NCI-H1105 treated with DMSO at 0.1 percent for 48 hours (cell line): ENCODE measurements at places on chromosomes 12 and 14.

- no peak for DNase-seq
Measured at GRCh38 chr14:68160779-68161546, 341.4 kb downstream of the RAD51B start.

DNA sequence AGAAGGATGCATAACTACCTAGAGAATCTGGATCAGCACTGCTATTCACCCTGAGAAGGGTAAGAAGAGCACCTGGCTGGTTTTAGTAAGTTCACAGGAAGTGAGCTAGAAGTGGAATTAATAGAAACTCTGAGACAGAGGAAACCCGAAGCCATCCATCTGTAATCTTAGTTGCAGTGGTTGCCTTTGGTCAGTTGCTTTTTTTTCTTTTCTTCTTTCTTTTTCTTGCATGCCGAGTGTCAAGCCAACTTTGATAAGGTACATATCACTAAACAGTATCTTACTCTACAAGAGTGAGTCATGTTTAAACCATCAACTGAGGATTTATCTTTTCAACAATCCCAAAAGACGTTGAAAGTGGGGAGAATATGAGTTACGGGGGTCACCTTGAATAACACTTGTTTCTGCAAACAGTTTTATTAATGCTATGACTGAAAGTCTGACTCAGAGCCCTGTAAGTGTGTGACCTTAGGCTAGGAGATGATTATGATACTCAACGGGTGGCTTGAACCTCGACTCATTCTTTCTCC, 26.7 kb downstream of the C12orf75 start:
- DNase-seq, result no peak

- no peak for DNase-seq
Measured at GRCh38 chr12:104296718-104297117, 6.8 kb upstream of the EID3 start.

- no peak for DNase-seq
Measured at GRCh38 chr12:65827342-65827741, 3.1 kb downstream of the HMGA2 start.

DNA sequence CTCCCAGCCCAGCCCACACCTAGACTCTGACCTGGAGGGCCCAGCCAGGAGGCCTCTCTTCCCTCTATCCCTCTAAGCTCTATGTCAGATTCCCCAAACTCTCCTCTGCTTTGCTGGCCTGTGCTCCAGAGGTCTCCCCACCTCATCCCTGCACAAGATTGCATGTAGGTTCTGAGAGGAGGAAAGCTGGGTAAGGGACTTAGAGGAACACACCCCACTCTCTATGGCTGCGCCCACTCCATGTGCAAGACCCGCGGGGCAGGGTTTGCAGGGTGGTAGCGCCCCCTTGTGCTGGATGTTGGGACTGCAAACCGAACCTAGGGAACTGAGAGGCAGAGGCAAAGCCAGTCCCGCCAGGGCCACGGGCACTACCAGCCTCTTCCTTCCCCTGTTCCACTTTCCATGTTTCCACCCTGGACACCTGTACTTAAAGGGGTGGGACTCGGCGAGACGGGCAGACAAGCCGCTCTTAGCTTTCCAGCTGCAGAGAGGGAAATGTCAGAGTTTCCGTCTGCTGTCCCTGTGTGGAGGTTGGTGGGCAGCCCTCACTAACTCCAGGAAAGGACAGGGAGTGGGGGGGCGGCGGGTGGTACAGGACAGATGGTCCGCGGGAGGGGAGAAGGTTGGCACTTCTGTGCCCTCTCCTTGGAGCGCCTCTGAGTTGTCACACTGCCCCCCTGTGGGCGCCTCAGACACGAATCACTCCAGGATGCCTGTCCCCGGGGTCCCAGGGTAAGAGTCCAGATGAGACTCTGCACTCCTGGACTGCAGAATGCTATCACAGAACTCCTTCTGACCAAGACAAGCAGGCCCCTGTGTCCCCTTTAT, 16.8 kb downstream of the MMP14 start:
- peak; percentile 79 for DNase-seq

GRCh38 chr12:51372021-51372420, 19.2 kb downstream of the GALNT6 start:
- DNase-seq, result no peak

DNA sequence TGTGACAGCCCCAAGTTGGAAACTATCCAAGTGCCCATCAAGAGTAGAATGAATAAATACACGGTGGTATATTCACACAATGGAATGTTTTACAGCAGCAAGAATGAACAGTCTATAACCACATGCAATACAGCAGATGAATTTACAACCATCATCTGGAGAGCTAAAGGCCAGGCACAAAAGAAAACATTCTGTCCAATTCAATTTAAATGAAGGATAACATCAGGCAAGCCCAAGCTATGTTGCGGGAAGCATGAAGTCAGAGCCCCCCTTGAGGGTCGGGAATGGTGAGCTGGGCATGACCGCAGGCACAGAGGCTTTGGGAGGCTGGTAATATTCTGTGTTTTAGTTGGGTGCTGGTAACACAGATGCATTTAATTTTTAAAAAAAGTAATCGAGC, 76.0 kb downstream of the SYNE3 start:
- no peak for DNase-seq

DNA sequence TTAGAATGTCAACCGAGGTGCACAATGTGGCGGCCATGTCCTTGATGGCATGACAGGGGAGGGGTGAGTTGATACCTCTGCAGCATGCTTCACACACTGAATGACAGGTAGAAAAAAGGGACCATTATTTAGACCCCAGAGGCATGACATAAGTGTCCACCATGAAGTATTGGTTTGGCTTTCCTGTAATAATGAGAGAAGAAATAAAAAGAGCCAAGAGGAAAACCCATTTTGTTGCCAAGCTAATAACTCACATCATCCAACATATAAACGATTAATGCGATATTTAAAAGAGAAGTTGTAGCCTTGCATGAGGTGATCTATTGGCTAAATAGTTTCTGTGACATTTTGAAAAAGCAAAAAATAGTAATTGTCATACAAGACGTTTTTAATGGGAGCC, 343.4 kb downstream of the LRIG3 start:
- DNase-seq, result no peak

DNA sequence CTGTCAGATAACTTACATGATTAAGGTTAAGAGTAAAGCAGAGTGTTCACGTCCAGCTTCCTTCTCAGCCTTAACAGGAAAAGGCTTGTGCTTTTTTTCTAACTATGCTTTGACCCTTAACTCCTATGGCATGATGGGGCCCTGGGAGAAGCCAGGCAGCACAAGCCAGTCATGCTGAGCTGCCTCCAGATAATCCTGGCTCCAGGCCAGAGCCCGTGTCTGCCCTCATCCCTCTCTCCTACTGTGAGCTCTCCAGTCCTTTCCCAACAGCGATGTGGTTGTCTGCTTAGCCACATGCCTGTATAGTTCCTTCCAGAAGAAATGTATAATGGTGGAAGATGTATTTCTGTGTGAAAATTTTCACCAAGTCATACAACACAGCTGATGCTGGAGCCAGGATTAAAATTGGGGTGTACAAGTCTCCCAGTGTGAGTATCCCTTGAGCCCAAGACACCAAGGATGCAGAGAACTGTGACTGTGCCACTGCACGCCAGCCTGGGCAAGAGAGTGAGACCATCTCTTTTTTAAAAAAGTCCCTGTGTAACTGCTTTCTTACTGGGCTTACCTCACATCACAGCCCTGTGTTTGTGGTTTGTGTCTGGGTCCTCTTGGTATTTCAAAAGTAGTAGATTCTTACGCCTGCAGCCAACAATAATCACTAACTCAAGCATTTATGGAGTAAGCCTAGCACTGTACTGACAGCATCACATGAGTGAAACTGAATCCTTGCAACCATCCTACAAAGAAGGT, 7.9 kb upstream of the ITFG2 start:
- no peak for DNase-seq

DNA sequence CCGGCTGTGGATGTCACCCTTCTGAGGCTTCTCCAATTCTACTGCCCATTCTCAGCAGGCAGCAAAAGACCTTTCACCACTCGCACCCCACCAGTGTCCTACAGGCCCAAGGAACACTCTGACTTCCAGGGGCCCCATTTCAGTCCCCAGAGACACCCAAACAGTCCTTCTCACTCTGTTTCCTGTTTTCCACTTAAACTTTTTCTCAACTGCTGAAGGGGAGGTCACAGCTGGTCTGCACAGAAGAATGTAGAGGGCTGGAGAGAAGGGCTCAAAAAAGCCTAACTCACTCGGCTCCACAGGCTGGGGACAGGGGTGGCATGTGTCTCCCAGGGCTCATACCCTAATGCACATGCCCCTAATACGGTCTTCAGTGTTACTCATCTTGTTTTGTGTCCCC, 4.2 kb upstream of the DTX1 start:
- no peak for DNase-seq

DNA sequence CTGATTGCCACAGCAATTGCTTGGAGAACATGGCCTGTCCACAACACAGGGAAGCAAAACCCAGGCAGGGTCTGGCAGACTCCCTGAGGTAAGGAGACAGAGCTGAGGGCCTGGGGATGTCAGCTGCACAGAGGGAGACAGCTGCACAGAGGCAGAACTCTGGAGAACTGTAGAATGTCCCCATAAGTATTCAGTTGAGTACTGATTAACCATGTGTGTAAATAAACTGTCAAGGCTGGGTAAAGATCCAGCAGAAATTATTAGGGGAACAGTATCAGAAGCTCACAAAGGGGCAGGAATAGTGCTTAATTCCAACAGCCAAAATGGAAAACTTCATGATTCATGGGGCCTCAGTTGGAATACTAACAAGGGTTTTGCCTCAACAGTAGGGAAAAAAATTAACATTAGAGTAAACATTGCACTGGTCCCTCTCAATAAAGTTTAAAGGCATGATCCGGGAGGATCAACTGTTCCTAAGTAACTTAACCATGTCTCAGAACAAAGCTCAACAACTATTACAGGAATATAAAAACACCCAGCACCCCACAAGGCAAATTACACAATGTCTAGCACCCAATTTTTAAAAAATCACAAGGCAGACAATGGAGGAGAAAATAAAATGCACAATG, 201.3 kb upstream of the RASSF8 start:
- no peak for DNase-seq

- no peak for DNase-seq
Measured at GRCh38 chr12:126488806-126489205, 1423.6 kb downstream of the AACS start.

DNA sequence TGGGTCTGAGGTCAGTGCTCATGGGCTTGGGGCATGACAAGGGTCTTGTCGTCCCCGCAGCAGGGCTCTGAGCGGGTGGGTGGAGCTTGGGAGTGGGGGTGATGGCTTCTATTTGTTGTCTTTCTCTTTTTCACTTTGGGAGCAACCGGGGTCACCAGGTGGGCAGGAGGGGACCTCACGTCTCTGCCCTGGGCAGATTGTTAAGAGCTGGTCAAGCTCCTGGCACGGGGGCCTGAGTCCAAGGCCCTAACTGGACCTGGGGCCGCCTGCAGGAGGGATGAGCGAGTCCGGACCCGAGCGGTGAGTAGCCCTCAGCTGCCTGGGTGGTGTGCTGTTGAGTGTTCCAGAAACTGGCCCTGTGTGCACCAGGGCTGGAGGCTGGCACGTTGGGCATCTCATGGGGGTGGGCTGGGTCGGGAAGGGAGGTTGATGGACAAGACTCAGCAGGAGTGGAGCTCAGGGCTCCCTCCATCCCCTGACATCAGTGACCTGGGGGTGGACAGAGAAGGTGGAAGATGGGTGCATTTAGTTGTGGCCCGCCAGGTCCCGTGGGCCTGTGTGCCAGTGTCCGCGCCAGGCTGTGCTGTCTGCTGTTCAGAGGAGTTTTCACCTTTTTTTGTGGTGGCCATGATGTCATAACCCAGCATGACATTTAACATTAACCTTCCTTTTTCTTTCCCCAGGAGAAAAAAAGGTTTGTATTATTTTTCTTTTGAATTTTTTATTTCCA, 27.5 kb downstream of the RTL1 start:
- no peak for DNase-seq

GRCh38 chr14:68966872-68967301, 12.2 kb downstream of the ACTN1 start:
- DNase-seq, result no peak

- no peak for DNase-seq
Measured at GRCh38 chr14:104331871-104332605, 193.7 kb downstream of the KIF26A start.

- DNase-seq, result peak; percentile 35
Measured at GRCh38 chr12:85448548-85449139, 168.6 kb downstream of the ALX1 start.

DNA sequence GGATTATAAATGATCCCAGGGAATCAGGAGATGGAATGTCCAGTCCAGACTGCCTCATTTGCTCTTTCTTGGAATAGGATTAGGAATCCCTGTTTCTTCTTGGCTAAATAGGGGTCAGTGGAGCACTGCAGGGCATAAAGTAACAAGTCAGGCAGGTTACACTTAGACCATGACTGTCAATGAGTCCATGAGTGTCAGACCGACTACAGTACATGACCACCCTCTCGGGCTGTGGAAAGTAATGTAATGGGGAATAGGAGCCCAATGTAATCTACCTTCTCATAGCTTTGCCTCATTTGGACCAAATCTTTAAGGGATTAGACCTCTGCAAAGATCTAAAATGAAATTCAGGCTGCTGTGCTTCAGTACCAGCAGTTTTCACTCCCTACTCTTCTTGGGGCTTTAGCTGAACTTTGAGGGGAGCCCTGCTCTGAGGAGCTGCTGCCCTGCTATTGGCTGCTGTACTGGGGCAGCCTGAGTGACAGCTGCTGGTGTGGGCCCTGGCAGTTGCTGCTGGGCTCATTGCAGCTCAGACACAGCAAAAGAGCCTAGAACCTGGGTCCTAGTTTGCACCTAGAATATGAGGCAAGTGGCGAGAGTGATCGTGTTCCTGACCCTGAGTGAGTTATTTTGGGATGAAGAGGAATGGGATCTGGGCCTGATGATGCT, 62.2 kb upstream of the OR4E1 start:
- DNase-seq, result no peak

DNA sequence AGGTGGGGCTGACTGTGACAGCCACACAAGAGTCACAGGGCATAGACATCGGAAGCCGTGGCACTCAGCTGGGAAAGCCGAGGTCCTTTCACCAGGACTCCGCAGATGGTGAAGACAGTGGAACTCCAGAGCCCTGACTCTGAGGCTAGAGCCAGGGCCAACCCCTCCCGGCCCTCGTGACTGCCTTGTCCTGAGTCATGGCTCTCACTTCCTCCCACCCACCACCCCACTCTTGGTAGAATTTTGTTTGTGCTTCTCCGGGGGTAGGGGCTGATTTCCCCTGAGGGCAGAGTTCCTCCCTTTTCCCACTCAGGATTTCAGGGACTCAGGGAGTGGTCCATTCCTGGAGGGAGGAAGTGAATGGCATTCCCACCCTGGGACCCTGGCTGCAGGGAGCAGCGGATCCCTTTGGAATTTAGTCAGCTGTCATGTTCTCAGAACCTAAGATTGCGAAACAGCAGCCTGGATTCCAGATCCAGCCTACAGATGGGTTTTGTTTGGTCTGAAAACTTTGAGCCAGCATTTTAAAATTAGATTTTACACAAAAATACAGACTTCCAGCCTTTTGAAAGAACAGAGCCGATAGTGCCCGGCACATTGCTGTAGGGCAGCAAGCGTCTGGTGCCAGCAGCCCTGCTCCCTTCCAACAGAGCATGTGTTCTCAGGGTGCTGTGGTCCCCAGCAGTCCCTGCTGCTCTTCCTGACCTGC, 50.7 kb downstream of the TPCN1 start:
- DNase-seq, result no peak

- DNase-seq, result no peak
Measured at GRCh38 chr12:22276867-22277266, 57.6 kb downstream of the ST8SIA1 start.
